Liver (tissue), 10 donors: ENCODE measurements at places on chromosomes 4 and X. TPM values are rescaled to one million over a fixed set of nuclear protein-coding genes. Genes with fewer than 3 reads are reported as not detected.

DNA sequence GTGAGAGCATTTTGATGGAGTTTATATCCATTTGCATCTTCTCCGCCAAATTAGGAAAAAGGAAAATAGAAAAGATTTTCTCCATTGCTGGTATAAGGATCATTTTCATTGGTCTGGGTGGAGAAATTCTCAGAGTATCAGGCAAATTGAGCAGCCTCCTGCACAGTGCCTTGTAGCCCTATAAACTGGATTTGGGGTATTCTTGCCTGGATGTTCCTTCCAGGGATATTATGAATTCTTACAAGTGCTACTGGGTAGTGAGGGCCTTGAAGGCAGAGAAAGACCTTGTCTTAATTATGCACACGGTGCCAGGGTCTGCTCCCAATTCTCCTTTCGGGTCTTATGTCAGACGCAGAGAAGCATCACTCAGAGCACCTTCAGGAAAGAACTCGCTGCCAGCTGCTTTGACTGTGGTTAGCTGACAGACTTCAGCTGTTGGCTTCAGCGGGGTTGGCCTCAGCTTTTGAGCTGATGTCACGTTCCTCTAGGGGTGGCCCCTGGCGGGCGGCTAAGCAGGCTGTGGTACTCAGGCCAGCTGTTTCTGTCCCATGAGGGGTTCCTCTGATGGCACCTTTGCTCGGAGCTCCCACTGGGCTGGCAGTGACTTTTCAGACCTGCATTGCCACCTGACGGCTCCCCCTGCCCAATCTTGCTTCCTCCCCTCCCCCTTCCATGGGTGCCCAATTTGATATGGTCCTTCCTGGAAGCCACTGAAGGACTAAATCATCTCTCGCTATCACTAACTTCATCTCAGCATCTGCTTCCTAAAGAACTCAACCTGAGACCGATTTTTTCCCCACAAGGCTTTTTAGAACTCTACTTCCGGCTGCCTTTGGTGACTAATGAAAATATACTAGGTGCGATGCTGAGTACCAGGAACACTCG, 519.5 kb downstream of the BCOR start:
- no peaks in the 10 kb centered on the region for H3K36me3 ChIP-seq
- DNase-seq, result no peak
- H3K27ac ChIP-seq, result no peak overlapping the region

DNA sequence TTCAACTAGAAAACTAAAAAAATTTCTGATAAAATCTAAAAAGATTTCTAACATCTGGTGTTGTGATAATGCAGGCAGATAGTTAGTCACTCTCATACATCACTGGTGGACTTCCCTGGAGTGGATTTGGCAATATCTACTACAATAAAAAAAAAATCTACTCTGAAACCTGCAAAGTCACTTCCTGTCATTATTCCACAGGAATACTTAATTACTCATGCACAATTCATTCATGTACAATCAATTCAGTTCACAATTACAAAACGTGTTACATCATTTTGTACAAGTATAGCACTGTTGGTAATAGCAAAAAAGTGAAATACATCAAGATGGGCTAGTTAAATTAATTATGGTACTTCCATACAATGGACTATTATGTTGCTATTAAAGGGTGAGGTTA, 16.5 kb upstream of the RHOH start:
- H3K27me3 ChIP-seq, result no peaks in the 10 kb centered on the region
- no peak overlapping the region for H3K27ac ChIP-seq
- H3K4me3 ChIP-seq, result no peak overlapping the region
- H3K36me3 ChIP-seq, result no peaks in the 10 kb centered on the region

DNA sequence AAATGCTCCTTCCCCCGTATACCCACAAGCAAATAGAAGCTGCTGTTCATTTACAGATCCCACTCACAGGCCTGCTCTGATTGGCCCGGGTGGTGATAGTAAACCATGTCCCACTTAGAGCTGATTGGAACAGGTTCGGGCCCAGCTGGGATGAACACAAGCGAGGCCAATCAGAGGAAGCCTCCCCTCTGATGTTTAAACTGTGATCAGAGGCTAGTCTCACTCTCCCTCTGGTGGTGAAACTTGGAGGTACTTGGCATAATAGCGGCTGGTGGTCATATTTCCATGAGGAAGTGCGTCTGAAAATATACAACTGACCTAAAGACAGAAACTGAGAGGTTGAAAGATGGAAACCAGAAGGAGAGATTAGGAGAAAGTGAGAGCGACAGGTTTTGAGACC, 51.5 kb upstream of the TRPC3 start:
- H3K4me1 ChIP-seq, result no peaks in the 10 kb centered on the region
- H3K4me3 ChIP-seq, result no peak overlapping the region
- peaks cover 6% of the 10 kb centered on the region for H3K27me3 ChIP-seq
- peak; percentile 34 for DNase-seq
- H3K36me3 ChIP-seq, result no peaks in the 10 kb centered on the region

- H3K4me1 ChIP-seq, result peaks cover 25% of the 10 kb centered on the region
- H3K36me3 ChIP-seq, result no peaks in the 10 kb centered on the region
- H3K27me3 ChIP-seq, result no peaks in the 10 kb centered on the region
- DNase-seq, result no peak
Observed at GRCh38 chr4:185787926-185788679, 23.9 kb downstream of the SORBS2 start.

QRFPR gene
- polyA plus RNA-seq, result not detected
